GM03348 (cell line): ENCODE measurements at places on chromosomes 7 and 10.

- peak; percentile 80 for DNase-seq
Measured at GRCh38 chr10:1109795-1110673, 53.8 kb downstream of the WDR37 start.

DNA sequence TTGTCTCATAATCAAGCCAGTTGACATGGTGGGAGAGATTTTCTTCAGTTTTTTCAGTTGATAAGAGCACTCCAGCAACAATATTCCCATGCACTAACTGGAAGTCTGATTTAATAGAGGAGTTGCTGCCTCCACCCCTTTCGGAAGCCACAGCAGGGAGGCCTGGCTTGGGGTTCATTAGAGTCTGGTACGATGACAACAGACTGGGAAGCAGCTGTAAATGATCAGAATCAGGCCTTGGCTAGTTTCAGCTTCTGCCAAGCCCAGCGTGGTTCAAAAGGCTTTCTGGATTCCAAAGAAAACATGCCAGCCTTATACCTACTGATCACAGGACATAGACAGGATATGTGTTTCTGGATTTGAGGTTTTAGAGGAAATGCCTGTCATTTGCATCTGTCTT, 274.0 kb downstream of the CSTF2T start:
- DNase-seq: peak; percentile 39

DNA sequence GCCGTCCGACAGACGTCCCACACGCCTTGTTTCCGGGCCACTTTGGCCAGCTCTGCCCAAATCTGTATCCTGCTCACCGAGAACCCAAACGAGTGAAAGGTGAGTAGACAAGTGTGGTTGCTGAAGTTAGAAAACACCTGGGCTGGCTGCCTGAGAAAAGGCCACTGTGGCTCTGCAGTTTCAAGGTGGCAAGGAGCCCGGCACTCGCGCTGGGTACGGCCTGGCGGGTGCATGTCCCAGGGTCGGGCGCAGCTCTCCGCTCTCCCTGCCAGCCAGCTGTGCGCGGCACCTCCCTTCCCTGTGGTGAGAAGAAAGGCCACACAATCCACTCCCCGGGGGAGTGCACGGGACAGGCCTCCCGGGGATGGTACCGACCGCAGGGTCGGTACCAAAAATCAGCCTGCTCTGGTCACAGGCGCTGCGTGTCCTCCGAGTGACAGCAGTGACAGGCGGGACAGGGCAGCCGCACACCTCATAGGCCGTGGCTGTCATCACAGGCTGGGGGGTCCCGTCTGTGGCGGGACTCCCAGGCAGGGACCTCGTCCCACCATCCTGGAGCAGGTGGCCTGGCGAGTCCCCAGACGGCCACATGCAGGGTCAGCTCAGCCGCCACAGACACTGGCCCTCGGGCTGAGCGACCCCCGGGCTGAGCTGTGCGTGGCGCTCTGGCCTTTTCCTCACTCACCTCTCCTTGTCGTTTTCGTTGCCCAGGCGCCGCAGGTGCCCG, 22.8 kb downstream of the CFAP46 start:
- DNase-seq: no peak

GRCh38 chr10:126650161-126650560, 20.3 kb downstream of the C10orf90 start:
- no peak for DNase-seq

DNA sequence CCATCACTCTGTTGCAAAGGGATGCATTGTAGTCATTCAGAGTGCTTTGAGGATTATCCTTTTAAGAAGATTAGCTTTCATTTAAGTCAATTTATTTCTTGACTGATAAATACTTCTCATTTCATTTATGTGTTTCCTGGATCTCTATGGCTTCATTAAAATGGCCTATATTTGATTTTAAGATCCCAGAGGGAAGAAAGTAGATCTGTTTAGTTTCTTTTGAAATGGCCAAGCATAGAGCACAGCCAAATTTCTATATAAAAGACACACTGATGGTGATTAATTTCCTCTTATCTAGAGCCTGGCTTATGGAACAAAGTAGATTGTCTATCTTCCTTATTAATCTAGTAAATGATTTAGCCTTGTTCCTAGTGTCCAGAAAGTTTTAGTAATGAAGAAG, 129.7 kb upstream of the CALCR start:
- no peak for DNase-seq

- DNase-seq: no peak
Measured at GRCh38 chr10:124264271-124264670, 154.5 kb downstream of the OAT start.

- no peak for DNase-seq
Measured at GRCh38 chr7:87337331-87337730, 8.1 kb upstream of the CROT start.

DNA sequence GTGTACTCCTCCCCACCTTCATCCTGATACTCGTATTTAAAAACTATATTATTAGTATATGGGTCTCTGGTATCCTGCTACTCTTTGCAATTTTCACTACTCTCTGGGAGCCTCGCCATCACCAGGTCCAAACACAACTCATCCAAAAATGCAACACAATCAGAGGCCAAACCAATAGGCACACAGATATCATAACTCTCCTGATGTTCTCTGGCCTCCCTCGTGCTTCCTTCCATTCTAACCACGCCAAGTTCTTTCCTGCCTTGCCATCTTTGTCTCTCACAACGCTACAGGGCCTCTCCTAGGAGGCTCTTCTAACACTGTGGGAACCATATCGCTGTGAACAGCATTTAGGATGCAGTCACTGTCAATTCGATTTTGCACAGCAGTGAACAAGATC, 7.3 kb downstream of the RHEB start:
- no peak for DNase-seq

GRCh38 chr10:89207181-89207800, at the start of gene CH25H:
Gene CH25H (minus strand): TSS chr10:89207317. CDS start chr10:89207292, 25 bp downstream.
- peak; percentile 87 for DNase-seq

DNA sequence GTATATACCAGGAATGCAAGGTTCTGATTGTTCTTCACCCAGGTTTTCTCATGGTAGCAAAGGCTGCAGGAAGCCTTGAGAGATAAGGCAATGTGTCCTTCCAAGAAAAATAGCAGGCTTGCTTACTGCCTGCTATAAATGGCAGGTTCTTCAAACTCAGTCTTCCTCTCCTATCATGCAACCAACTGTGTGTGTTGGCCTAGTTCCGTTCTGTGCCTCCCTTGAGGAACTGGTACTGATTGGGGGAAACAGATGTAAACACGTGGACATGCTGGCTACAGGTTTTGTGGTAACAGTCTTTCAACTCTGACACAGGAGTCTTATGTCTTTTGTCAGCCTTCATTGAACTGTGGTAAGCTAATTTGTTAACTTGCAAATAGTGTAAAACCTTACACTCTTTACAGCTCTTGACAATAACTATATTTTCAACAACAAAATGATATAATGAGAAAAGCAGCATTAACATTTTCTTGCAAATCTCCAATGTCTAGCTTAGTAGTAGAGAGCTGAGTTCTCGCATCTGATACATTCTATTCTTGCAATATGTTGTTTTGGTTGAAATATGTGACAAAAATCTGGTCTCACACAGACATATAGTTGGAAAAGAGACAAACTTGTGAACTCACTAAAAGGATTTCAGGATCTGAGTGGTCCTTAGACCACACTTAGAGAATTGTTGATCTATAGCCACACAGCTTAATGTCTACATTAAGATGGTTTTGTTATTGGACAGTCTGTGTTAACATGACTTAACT, 54.7 kb upstream of the LSM8 start:
- DNase-seq: no peak

- no peak for DNase-seq
Measured at GRCh38 chr10:116838143-116838725, 11.1 kb upstream of the ENO4 start.

GRCh38 chr10:78455236-78455635, 421.6 kb downstream of the RPS24 start:
- no peak for DNase-seq

DNA sequence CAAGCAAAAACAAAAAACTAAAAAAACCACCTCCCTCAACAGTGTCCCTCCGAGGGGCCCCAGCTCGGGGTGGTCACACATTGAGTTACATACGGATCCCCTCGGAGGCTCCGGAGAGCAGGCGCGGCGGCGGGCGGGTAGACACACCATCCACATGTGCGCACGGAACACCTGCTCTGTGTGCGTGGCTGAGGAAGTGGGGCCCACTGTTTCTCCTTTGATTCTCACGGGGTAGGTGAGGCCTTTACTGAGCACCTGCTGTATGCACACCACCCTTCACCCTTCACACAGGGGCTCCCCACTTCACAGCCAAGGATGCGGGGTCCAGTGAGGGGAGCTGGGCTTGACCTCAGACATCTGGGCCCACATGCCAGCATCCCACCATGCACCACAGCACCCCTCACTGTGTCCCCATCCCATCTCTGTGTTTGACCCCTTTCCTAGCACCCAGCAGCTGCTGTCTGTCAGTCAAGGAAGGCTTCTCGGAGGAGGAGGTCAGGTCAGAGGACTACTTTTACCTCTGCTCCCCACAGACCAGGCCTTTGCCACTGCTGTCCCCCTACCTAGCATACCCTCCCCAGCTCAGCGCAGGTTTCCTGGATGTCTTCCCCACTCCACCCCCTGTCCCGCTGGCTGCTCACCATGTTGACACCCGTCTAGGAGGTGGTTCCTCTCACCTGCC, 71.1 kb downstream of the MICALL2 start:
- DNase-seq: no peak

GRCh38 chr10:52056291-52056690, 257.8 kb upstream of the DKK1 start:
- DNase-seq: no peak

- no peak for DNase-seq
Measured at GRCh38 chr7:128402356-128402755, 7.4 kb downstream of the IMPDH1 start.

DNA sequence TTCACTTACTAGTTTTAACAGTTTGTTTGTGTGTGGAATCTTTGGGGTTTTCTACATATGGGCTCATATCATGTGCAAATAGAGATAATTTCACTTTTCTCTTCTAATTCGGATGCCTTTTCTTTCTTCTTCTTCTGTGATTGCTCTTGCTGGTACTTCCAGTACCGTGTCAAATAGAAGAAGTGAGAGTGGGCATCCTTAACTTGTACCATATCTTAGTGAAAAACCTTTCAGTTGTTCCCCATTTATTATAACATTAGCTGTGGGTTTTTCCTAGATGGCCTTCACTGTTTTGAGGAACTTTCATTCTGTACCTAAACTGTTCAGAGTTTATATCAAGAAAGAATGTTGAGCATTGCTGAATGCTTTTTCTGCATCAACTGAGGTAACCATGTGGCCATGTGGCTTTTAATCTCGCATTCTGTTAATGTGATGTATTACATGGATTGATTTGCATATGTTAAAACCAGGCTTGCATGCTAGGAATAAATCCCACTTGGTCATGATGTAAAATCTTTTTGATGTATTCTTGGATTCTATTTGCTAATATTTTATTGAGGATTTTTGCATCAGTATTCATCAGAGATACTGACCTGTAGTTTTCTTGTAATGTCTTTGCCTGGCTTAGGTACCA, 78.7 kb downstream of the FAM107B start:
- DNase-seq: no peak

- DNase-seq: no peak
Measured at GRCh38 chr7:140677496-140677895, 4.8 kb downstream of the ADCK2 start.

DNA sequence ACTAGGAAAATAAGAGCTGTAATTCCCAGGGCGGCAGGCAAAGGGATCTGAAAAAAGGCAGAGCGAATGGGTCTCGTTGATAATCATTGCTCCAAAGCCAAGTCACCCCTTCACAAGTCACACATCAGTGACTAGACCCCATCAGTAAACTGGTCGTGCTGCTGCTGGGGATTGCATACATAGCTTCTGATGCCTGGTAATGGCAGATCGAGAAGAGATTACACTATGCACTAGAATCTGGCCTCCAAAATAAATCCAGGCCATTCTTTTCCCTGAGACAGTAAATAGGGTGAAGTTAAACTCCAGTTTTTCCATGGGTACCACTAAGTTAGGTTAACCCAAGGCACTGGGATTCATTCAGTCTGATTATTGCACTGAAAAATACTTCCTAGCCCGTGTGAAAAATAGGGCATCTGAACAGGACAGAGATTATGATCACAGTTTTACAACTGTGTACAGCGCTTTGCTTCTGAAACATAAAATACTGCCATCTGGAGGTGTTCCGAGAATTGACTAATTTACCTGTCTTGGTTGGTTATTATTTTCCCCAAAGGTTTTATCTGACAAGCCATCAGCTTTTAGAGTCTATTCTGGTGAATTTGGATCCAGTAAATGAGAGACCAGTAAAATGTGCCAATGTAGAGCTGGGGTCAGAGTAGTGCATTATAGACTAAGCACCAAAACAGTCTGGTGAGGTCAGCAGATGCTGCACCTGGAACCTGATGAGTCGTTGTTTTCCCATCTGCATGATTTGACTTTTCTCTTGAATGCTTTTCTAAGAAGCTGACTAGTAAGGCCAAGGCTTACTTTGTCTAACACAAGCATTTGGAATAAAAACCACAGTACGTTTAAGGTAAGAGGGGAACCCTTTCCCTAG, 82.9 kb upstream of the AFAP1L2 start:
- DNase-seq: no peak

DNA sequence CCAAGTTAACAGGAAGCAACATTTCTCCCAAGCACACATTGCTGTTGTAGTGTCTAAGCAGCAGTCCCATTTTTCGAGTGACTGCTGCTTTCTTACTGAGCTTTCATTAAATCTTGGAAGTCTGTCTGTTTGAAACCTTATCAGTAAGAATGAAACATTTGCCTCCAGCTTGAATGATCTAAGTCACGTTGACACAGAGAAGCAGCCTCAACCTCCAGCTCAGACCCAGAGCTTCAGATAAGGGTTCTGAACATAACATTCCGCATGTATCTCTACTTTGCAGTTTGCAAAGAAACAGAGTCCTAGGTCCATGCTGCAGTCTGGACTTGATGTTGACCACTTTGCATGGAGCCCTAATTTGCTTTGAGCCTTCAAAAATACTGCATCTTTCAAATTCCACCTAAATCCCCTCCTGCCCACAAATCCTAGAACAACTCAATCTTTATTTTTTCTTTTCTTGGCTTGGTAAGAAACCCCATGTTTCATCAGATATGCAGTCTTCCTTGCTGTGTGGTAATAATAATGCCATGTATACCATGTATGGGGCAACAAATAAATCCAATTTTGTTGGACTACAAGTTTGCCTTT, 698.7 kb upstream of the IGFBP3 start:
- no peak for DNase-seq

DNA sequence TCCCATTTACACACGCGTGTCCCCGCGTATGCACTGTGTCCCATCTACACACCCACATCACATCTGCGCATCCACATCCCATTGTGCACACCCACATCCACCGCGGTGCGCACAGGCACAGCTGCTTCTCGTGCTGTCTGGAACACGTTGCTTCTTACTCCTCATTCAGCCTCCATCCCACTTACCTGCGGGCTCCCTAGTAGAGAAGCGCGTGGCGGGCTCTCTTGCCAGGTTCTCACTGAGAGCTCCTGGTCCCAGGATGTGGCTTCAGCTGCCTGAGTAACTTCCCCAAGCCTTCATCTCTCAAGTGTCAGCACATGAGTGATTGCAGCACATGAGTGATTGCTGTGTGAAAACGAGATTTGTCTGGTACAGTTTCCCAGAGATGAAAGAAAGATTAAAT, 117.8 kb downstream of the TRRAP start:
- no peak for DNase-seq

GRCh38 chr7:157687158-157687557, 350.4 kb downstream of the DNAJB6 start:
- DNase-seq: no peak
